ENCODE measurements at places on chromosomes 11 and 22.
A peak's percentile ranks its signal among the peaks of the same experiment; 100 is the strongest.

- no peak for DNase-seq
Measured at GRCh38 chr11:7165911-7166310, 77.1 kb downstream of the RBMXL2 start.

GRCh38 chr11:72655014-72655413 is 19.2 kb downstream of the PDE2A start:
- no peak for DNase-seq

DNA sequence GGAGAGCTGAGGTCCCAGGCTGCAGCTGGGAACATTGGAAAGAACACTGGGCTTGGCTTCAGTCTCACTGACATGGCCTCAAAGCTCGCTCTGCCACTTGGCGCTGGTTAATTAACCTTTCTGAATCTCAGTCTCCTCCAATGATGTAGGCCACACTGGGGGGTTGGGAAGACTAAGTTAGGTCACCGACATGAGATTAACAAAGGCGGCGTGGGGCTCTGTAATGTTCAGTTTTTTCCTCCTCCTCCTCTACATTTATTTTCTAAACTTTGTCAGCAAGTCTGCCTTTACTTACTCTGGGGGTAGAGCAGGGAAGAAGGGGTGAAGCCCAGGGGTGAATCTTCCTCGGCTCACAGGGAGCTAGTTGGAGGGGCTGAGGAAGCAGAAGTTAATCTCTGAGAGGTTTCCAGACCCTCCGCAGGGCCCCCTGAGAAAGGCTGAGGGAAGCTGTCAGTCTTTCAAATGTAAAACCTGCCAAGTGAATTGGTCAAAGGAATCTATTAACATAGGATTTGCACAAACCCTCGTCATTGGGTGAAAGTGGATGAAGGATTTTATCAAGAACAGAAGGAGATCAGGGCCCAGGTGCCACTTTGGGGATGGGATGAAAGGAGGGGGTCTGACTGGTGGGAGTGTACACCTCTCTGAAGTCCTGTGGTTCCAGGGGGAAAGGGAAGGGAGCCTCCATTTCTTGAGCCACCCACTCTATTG is 32.1 kb upstream of the TENM4 start:
- DNase-seq: no peak

GRCh38 chr11:10490398-10491241 is 35.6 kb downstream of the AMPD3 start:
- peak; percentile 94 for DNase-seq

- DNase-seq: no peak
Measured at GRCh38 chr22:24424001-24424900, 3.1 kb upstream of the ADORA2A start.

GRCh38 chr22:50175921-50176849 is 5.7 kb downstream of the PANX2 start:
- no peak for DNase-seq

- DNase-seq: no peak
Measured at GRCh38 chr22:23176645-23177027, 3.7 kb upstream of the BCR start.

- DNase-seq: no peak
Measured at GRCh38 chr22:50473088-50473487, 1.7 kb downstream of the SBF1 start.

DNA sequence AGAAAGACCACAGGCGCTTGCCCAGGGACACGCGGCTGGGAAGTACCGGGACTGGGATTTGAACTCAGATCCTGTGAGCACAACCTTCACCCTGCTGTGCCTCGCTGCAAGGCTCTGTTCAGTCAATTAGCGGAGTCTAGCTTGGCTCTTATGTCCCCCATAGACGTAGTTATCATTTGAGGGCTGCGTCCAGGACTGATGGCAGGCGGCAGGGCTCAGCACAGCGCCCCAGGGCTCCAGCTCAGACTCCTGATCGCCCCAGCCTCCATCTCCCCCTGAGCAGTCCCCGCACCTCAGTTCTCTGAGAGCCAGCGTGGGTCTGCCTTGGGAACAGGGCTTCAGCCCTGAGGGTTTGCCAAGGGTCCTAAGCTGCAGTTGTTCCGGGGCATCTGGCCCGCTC is 19.8 kb downstream of the MRGPRG start:
- no peak for DNase-seq

DNA sequence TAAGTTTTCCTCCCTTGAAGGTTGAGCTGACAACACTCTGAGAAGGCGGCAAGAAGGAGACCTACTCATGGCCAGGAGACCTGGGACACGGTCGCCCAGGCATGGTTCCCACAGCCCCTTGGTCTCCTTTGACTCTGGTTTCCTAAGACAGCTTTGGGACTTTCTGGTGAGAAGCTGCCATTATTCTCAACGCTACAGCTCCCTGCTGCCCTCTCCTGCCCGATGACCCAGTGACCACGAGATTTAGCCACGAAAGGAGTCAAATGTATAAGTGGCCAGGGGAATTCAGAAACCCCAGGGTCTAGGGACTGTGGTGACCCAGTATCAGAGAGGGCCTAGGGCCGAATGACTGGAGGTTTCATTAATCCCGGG is 699 bp upstream of the SDF2L1 start:
- DNase-seq: peak; percentile 65

- no peak for DNase-seq
Measured at GRCh38 chr22:30861131-30861530, 107.4 kb downstream of the MORC2 start.

- peak; percentile 69 for DNase-seq
Measured at GRCh38 chr11:96207459-96208449, 135.2 kb downstream of the MAML2 start.

GRCh38 chr11:102177974-102178631 is 67.9 kb downstream of the YAP1 start:
- peak; percentile 95 for DNase-seq

- DNase-seq: no peak
Measured at GRCh38 chr11:97263183-97263858, 873.5 kb downstream of the JRKL start.

- DNase-seq: no peak
Measured at GRCh38 chr11:2922655-2923054, 6.6 kb downstream of the PHLDA2 start.

DNA sequence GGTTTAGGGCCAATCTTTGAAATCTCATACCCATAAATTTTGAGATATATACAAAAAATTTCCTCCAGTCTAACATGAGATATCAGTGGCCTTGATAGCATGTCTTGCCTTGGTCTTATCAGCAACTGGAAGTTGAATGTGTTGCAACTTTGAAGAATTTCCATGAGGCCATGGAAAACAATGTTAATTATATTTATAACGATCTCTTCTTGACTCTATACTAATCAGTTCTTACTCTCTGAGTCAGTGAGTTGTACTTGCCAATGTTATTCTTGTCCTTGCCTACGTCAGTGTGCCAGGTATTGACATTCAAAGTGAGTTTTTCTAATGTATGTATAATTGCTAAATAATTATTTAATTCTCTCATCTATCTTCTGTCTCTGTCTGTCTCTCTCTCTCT is 535.1 kb downstream of the KCNA4 start:
- no peak for DNase-seq

GRCh38 chr11:87141980-87142514 is 104.3 kb downstream of the TMEM135 start:
- DNase-seq: no peak

GRCh38 chr11:116414357-116414880 is 358.4 kb downstream of the BUD13 start:
- no peak for DNase-seq

DNA sequence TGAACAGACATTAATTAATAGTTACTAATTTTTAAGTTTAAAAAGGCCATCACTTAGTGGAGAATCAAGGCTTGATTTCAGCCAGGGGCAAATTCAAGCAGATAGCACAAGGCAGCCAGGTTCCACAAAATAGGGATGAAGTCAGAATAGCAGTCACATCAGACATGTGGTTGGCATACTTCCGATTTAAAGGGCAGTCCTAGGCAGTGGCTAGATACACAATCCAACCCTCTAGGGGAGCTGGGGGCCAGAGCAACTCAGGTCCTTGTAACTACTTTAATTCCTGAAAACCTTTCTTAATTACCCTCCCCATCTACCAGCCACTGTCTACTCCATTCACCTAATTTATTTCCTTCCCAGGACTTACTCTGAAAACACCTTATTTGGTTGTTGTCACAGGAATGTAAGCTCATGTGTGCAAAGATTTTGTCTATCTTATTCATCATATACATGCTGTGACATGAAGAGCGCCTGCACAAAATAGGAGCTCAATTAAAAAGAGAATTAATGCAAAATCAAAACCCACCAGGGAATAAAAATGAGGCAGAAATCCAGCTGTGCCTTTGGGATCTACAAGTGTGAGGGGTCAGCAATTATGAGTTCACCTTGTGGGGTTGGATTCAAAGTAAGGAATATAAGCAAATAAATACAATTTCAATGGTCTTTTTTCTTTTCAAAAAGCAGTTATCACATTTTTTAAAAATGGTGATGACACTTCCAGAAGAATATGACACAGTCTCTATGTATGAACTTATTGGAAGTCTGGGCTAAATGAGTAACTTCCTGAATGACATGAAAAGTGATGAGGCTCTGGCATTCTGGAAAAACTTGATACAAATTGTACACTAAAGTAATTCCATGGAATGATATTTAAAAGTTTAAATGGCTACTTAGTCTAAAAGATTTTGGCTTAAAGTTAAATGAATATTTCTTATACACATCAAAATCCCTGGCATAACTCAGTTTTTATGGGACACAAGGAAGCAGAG is 53.8 kb downstream of the COPB1 start:
- no peak for DNase-seq

- no peak for DNase-seq
Measured at GRCh38 chr11:11297578-11297977, 55.5 kb downstream of the CSNK2A3 start.

DNA sequence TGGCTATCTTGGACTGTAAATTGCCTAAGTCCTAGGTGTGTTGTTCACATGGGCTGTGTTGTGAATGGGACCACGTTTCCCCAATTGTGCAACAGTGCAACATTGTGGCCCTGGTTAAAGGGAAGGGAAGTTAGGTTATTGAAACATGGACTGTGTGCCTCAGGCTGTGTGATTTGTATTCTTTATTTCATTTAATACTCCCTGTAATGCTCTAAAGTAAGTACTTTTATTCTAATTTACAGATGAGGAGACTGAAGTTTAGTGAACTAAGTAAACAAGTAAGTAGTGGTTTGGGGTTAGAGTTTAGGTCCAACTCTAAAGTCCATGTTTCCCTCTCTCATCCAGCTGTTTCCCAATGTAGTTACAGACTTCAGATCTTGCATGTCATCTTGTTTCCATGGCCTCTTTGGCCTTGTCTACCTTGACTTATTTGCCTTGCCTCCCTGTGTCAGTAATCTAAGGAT is 77.7 kb downstream of the STIM1 start:
- no peak for DNase-seq

DNA sequence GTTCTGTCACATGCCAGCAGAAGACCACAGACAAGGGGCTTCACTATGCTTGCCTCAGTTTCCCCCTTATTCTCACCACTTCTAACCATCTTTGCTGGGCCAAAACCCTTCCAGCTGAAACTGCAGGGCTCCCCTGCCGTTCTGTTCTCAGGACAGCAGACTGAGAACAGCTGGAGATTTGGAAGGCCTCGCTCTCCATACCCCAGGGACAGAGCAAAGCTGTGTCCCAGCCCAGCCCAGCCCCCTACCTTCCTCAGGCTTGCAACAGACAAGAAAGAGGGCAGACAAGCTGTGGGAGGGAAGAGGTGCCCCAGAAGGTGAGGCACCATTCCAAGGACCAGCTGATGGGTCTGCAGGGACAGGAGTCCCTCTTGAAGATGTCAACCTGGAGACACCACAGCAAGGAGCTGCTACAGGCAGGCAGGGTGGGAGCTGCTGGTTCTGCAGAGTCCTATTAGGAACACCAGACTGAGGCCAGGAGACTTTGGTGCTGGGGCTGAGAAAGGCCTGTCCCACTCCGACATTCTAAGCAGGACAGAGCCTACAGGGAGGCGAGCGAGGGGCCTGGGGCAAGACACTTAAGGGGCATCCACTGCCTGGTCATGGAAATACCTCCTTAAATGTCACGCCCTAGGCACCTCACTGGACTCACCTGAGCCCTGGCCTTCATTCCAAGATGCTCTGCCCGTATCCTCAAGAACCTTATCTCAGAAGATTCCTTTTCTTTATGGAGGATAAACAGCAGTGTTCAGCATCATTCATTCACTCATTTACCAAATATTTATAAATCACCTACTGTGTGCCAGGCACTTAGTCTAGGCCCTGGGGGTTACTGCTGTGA is 6.9 kb downstream of the SCN2B start:
- no peak for DNase-seq

DNA sequence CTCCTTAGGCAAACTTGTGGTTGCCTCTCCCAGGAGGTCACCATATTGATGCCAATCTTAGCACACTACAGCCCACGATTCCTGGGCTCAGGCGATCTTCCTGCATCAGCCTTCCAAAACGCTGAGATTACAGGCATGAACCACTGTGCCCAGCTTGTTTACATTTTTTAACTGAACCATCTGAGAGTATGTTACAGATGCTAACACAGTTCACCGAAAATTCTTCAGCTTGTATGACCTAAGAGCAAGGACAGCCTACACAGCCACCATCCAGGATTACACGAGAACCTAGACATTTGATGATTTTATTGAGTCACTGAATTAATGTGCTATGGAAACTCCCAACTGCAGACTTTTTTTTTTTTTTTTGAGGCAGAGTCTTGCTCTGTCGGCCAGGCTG is 5.8 kb upstream of the LGALS1 start:
- no peak for DNase-seq

- no peak for DNase-seq
Measured at GRCh38 chr11:123519055-123519796, 89.2 kb downstream of the GRAMD1B start.

GRCh38 chr11:69259096-69259495 is 34.9 kb upstream of the MYEOV start:
- no peak for DNase-seq

GRCh38 chr11:81787584-81788049 is 946.0 kb downstream of the FAM181B start:
- DNase-seq: peak; percentile 4

DNA sequence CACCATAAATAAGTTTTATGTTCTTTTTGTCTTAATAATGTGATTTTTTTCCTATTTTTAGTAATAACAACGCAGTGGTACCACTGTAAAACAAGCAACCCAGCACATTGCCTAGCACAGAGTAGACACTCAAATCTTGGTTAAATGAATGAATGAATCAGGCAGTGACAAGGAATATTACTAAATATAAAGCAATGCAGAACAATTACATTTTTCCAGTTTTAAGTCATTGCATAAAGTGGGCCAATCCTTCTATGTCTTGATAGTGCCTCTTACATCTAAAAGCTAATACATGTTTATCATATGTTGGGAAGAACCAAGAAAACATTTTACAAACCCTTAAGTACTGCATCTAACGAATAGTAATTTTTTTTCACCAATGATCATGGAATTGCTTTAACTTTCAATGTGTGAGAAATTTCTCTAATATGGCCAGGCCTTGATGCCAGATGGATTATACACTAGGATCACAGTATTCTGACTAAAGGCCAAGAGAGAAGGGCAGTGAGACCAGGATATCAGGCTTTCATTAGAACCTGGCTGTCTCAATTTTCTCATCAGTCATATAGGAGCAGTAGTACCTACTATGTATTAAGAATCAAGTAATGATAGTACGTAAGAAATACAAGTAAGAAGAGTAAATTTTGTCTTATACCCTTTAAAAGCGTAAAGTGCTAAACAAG is 88.5 kb downstream of the TRIM44 start:
- no peak for DNase-seq

- no peak for DNase-seq
Measured at GRCh38 chr11:21415606-21416005, 746.2 kb downstream of the NELL1 start.
